Adrenal gland (tissue), 19 donors: ENCODE measurements at places on chromosomes 2 and 18. TPM values are rescaled to one million over a fixed set of nuclear protein-coding genes. Genes with fewer than 3 reads are reported as not detected.

Gene SLC4A3
- polyA plus RNA-seq: 40.0 TPM

Gene GTF3C2
- 73.9 TPM for polyA plus RNA-seq

DNA sequence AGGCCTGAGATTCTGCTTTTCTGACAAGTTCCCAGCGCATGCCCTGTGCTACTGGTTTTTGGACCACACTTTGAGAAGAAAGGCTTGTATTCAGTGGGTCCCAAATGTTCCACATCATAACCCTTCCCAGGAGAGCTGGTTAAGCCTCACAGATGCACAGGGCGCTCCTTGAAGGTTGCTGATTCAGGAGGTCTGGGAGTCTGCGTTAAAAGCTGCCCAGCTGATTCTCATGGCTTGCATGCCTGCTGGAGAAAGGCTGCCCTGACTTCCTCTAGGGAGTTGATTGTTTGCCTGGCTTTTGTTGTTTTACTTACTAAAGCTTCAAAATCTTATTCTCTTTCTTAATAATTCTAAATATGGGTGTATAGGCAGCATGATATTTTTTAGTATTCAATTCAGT lies 20.7 kb downstream of the CRYGD start:
- no peaks in the 10 kb centered on the region for H3K27me3 ChIP-seq
- no peak overlapping the region for H3K4me3 ChIP-seq
- no peaks in the 10 kb centered on the region for H3K4me1 ChIP-seq

- no peaks in the 10 kb centered on the region for H3K4me1 ChIP-seq
- no peak overlapping the region for H3K4me3 ChIP-seq
- no peaks in the 10 kb centered on the region for H3K27me3 ChIP-seq
- H3K36me3 ChIP-seq: no peaks in the 10 kb centered on the region
- H3K27ac ChIP-seq: no peak overlapping the region
- peak; percentile 67 for DNase-seq
Observed at GRCh38 chr2:88831792-88832248, 140.3 kb downstream of the RPIA start.

DNA sequence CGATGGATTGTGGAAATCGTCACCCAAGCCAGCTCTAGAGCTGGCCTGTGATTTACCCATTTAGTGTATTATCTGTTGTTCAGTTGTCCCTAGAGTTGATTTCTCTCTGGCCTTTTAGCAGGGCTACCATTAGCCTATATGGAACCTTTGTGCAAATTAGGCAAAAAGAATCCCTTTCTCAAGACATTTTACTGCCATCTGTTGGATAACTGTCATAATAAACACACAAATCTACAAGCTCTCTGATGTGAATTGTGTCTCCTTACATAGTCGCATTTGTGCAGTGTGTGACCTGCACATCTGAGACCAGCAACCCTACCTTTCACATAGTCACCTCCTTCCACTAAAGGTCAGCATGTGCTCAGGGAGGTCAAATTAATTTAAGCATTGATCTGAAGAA lies 34.0 kb downstream of the LOXHD1 start:
- no peaks in the 10 kb centered on the region for H3K36me3 ChIP-seq
- H3K27ac ChIP-seq: no peak overlapping the region
- no peak overlapping the region for H3K4me3 ChIP-seq
- no peaks in the 10 kb centered on the region for H3K27me3 ChIP-seq
- no peak for DNase-seq
- H3K4me1 ChIP-seq: no peaks in the 10 kb centered on the region

Gene LYPD1
- 6.9 TPM for polyA plus RNA-seq

- H3K36me3 ChIP-seq: no peaks in the 10 kb centered on the region
- H3K27ac ChIP-seq: no peak overlapping the region
- H3K27me3 ChIP-seq: no peaks in the 10 kb centered on the region
- DNase-seq: no peak
Observed at GRCh38 chr2:181778621-181779201, 98.4 kb upstream of the NEUROD1 start.

DNA sequence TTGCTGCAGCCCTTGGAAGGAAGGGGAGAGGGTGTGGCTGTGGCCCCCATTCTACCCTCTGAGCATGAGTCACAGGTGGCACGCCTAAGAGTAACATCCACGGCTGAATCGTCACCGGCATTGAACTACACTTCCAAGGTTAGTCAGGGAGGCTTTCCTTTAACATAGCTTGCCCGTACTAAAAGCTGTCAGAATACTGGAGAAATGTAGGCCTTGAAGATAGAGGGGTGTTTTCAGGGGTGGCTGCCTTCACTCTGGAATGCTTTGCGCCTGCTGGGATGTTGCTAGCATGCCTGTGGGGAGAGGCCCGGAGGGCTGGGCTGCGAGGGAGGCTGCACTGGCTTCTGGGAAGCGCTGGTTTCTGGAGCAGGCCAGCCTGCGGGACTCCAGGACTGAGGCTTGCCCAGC lies 333.7 kb downstream of the AGAP1 start:
- H3K4me3 ChIP-seq: no peak overlapping the region
- H3K27me3 ChIP-seq: no peaks in the 10 kb centered on the region
- peak; percentile 39 for DNase-seq
- H3K4me1 ChIP-seq: no peaks in the 10 kb centered on the region

GRCh38 chr18:1020731-1021344 lies 116.2 kb downstream of the ADCYAP1 start:
- H3K4me1 ChIP-seq: no peaks in the 10 kb centered on the region
- no peak overlapping the region for H3K27ac ChIP-seq
- H3K27me3 ChIP-seq: no peaks in the 10 kb centered on the region

DNA sequence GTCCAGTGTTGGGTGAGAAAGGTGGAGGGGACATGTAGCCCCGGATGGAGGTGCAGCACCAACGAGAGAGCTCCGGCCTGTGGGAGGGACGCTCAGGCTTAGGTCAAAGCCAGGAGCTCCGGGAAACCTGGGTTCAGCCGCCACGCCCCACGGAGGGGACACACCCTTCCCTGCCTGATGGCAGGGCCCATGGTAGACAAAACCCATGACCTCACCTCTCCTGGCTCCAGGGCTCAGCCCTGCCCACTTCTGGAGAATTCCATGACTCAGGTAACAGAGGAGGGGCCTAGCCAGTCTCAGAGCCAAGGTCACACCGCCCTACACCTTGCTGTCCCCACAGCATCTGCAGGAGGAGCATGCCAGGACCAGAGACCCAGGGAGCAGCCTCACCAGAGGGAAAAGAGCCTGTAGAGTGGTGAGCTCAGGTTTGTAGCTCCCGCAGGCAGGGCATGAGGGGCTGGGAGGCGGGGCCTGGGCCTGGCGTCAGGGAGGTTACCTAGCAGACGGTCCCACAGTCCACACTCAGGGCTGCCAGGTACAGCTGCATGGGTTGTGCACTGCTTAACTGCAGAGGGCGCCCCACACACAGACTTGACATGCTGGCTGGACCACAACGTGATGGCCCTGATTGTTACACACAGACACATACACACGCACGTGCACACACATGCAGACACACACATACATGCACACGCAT lies 70.8 kb upstream of the SMAD7 start:
- peak; percentile 44 for DNase-seq
- no peaks in the 10 kb centered on the region for H3K36me3 ChIP-seq
- no peak overlapping the region for H3K4me3 ChIP-seq
- peaks cover 2% of the 10 kb centered on the region for H3K4me1 ChIP-seq
- H3K27ac ChIP-seq: no peak overlapping the region

DNA sequence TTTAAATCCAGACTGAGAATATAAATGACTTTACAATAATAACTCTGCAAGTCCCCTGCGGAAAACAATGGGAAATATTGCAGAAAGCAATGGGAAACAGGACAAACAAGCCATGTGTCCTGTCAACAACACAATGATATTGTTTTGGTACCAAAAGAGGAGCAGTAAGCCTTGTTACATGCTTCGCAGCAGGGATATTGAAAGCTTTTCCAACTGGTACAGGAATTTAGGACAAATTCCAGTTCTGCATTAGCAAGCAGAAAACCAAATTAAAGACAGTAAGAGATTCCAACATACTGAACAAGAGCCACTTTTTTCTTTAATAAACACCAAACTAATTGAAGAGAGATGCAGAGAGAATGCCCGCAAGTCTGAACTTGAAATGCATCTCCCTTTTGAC lies 30.0 kb downstream of the FRZB start:
- H3K27me3 ChIP-seq: no peaks in the 10 kb centered on the region
- H3K27ac ChIP-seq: no peak overlapping the region
- H3K4me3 ChIP-seq: no peak overlapping the region
- no peaks in the 10 kb centered on the region for H3K4me1 ChIP-seq
- H3K36me3 ChIP-seq: no peaks in the 10 kb centered on the region

DNA sequence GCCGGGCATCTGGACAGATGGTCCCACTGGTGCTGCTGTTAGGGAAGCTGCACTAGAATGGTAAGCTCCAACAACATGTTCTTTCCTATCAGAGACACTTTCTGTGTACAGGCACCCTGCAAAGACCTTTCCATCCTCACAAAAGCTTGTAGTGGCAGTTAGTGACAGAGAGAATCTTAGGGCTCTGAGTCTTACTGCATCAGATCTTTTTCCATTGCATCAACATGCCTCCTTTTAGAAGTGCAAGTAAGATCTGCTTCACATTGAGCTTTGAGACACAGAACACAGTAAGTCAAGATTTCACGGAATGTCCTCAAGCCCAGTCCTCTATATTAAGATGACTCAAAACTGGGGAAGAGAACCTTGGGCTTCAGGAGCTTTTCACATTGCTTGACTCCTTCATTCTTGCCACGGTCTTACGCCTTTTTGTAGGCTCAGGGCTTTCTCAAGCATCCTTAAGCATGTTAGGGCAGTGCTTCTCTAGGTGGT lies 52.6 kb downstream of the ARL4C start:
- no peak for DNase-seq
- no peaks in the 10 kb centered on the region for H3K36me3 ChIP-seq

GRCh38 chr18:58520969-58521368 lies 107.9 kb downstream of the ALPK2 start:
- no peak for DNase-seq
- H3K4me3 ChIP-seq: no peak overlapping the region
- H3K36me3 ChIP-seq: no peaks in the 10 kb centered on the region

DNA sequence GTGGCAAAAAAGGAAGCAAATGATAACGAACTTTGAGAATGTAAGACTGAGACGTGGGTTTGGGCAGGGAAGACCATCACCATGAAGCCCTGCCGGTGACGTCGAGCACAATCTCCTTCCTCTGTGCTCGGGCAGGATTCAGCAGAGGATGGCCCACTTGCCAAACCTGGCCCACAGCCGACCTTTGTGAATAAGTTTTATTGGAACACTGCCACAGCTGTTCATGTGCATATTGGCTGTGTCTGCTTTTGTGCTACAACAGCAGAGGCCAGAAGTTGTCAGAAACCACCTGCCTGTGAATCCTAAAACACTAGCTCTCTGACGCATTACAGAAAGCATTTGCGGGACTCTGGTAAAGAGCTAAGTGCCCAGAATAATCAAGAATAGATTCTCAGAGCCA lies 223.9 kb downstream of the MYT1L start:
- no peak overlapping the region for H3K27ac ChIP-seq
- DNase-seq: no peak
- no peaks in the 10 kb centered on the region for H3K4me1 ChIP-seq
- no peak overlapping the region for H3K4me3 ChIP-seq
- H3K36me3 ChIP-seq: no peaks in the 10 kb centered on the region

DNA sequence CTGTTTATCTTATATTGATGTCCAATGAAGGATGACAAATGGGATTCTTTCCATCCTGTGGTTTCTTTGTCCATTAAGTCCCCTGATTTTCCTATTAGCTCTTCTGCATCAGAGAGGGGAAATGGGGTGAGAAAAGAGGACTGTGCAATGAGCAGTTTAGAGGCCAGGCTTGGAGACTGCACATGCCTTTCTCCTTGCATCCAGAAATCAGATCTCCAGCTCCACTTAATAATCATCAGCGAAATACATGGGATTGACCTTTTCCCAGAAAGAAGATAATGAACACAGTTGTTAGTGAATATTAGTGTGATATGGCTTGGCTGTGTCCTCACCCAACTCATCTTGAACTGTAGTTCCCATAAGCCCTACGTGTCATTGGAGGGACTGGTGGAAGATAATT lies 697.4 kb downstream of the CBLN2 start:
- no peak overlapping the region for H3K27ac ChIP-seq
- no peak for DNase-seq
- no peaks in the 10 kb centered on the region for H3K27me3 ChIP-seq
- no peak overlapping the region for H3K4me3 ChIP-seq

DNA sequence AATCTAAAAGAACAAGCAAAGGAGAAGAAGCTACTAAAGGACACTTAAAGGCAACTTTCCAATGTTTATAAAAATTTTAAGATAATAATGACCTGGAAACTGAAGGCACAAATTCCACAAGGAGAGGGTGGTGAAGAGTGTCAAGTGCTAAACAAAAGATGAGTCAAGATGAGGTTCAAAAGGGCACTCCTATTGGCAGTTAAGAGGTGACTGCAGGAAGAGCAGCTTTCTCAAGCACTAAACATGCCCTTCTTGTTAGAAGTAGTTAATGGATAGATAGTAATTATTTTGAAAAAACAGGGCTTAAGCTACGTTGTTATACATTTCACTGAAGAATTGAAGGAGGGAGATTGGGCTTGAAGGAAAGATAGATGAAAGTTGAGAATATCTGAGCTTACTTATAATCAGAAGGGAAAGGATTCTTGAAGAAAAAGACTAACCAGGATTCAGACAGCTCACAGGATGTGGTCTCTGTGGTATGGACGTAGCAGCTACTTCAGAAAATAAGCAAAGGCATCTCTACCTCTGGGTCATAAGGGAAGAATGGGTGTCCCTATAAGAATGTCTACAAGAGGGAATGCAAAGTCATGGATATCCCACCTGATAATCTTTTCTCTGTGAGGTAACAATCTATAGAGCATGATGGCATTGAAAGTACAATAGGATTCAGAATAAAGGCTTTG lies 454.7 kb upstream of the SLC39A10 start:
- H3K27me3 ChIP-seq: no peaks in the 10 kb centered on the region
- no peak overlapping the region for H3K4me3 ChIP-seq
- no peaks in the 10 kb centered on the region for H3K4me1 ChIP-seq
- DNase-seq: no peak

GRCh38 chr2:9799011-9799596 lies 44.2 kb upstream of the TAF1B start:
- H3K4me1 ChIP-seq: no peaks in the 10 kb centered on the region
- H3K27ac ChIP-seq: no peak overlapping the region
- no peak for DNase-seq
- H3K36me3 ChIP-seq: no peaks in the 10 kb centered on the region
- H3K4me3 ChIP-seq: no peak overlapping the region
- H3K27me3 ChIP-seq: no peaks in the 10 kb centered on the region

GRCh38 chr2:108616318-108616717 lies 82.0 kb downstream of the LIMS1 start:
- H3K4me1 ChIP-seq: peaks cover 79% of the 10 kb centered on the region
- peak overlapping the region; percentile 74 for H3K27ac ChIP-seq
- H3K27me3 ChIP-seq: no peaks in the 10 kb centered on the region
- DNase-seq: no peak
- no peaks in the 10 kb centered on the region for H3K36me3 ChIP-seq

DNA sequence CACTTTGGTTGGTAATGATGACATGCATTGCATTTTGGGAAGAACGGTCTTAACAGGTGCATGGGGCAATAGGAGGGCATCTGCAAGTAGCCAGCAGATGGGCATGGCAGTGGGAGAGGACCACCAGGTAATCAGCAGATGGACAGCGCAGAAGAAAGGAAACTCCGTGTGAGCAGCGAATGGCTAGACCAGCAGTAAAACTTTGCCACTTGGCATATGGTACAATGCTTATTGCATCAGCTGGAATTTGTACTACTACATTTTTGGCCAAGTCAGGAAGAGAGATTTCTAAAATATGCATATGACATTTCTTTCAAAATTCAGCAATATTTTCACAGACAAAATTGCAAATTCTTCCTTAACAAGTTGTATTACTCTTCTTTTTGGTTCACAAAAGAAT lies 768.5 kb downstream of the LRP1B start:
- H3K4me1 ChIP-seq: no peaks in the 10 kb centered on the region
- H3K27ac ChIP-seq: no peak overlapping the region
- no peak for DNase-seq
- H3K36me3 ChIP-seq: no peaks in the 10 kb centered on the region
- no peak overlapping the region for H3K4me3 ChIP-seq
